ENCODE measurements at places on chromosomes 13 and 19.

- no peak for DNase-seq
These were observed 158.4 kb downstream of the RNF17 start for GRCh38 chr13:24922387-24922744.

- DNase-seq: no peak
These were observed 1077.3 kb upstream of the MIR17HG start for GRCh38 chr13:90270226-90270625.

- no peak for DNase-seq
These were observed 209.8 kb downstream of the PCCA start for GRCh38 chr13:100298691-100299090.

DNA sequence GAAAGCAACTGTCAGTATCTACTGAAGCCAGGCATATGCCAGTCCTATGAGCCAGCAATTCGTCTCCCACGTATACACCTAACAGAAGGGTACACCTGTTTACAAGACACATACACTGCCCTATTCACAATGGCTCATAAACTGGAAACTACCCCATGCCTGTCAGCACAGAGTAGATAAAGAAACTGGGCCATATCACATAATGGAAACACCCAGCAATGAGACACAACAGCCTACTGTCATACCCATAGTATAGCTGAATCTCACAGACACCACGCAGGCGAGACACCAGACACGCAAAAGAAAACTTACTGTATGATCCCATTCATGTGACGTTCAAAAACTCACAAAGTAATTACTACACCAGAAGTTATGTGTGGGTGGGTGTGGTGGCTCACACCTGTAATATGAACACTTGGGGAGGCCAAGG is 15.7 kb downstream of the NOSIP start:
- no peak for DNase-seq

DNA sequence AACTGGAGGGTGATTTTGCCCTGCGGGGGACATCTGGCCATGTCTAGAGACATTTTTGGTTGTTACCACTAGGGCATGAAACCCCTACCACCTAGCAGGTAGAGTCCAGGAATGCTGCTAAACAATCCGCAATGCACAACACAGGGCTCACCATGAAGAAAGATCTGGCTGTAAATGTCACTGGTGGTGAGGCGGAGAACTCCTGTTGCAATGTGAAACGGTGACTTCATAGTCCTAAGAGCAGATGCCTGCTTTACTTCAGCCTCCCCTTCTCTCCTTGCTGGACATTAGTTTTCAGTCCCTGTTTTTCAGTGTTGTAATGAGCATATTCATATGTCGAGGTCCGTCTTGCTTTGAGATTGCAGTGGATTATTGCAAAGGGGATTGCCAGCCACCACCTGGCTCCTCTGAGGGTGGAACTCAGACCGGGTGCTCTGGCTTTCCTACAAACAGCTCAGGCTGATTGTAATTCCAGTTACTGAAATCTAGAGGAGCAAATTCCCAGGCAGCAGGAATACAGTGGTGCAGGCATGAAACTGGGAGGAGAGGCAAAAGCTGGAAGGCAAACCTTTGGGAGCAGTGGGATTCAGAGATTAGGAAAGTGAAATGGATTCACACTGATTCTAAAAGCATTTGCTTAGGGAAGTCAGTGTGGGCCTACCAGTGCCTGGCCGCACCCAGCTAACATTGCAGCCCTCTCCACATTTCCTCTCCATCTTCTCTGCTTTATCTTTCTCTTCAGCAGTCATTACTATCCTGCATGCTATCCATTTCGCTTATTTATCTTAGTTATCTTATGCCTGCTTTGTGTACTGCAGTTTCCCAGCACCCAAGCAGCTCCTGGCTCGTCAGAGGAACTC is 76.1 kb upstream of the PCDH8 start:
- DNase-seq: no peak

GRCh38 chr13:31818236-31818635 is 78.9 kb downstream of the RXFP2 start:
- DNase-seq: no peak

DNA sequence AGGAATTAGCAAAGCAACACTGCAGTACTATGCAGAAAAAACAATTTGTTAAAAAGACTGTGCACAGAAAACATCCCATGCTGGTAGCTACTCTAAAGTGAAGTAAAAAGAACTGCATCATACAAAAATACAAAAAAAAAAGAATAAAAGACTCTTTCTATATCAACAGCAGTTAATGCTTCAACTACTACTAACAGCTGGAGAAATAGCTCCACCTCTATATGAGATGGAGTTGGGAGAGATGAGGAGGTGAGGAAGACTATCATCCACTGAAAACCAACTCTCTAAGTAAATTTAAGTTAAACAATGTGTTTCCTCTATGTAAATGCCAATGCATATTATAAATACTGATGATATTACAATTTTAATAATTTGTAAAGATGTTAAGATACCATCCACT is 1.8 kb downstream of the ZC3H13 start:
- no peak for DNase-seq
